ENCODE measurements at places on chromosomes 12 and 14.

GRCh38 chr12:115609347-115609746 is 668.1 kb downstream of the MED13L start:
- no peak for DNase-seq

GRCh38 chr14:83491091-83491490 is 1957.4 kb upstream of the SEL1L start:
- no peak for DNase-seq

GRCh38 chr12:105032703-105033357 is 46.7 kb downstream of the NOPCHAP1 start:
- DNase-seq = no peak

- DNase-seq = no peak
Observed at GRCh38 chr14:54650331-54650958, 83.5 kb downstream of the SAMD4A start.

GRCh38 chr12:58766513-58766870 is 153.8 kb downstream of the LRIG3 start:
- DNase-seq = no peak

DNA sequence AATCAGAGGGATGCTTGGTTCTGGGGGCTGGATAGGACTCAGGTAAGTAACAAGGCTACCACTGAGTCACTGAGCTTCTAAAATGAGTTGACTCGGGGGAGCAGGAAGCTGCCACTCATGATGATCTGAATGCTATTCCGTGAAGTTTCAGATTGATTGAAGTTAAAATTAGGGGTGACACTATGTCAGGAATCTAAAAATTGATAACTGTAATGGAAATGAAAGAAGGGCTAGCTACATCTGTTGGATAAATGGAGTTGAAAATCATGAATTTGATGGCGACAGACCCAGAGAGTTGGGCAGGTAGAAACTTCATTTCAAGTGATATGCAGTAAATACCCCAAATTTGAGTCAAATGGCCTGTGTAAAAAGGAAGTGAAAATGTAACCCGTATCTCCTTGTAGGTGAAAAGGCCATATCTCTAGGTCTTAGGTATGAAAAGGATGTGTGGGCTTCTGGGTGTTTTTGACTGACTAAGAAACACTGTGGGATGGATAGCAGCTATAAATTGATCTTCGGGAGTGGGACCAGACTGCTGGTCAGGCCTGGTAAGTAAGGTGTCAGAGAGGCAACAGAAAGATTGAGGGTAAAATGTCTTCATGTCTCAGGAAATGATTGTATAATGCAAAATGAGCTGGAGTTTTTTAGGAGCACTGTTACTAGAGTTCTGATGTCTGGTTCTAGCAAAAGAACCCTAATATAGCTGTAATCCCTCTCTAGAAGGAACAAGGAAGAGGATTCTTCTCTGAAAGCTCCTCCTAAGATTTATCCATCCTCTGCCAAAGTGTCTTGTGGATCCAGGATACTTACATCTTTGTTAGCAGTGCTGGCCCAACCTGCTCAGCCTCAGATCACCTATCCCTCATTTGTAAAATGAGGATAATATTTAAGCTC is 57.3 kb downstream of the DAD1 start:
- DNase-seq = no peak

- DNase-seq = no peak
Observed at GRCh38 chr12:92208613-92209121, 63.0 kb upstream of the BTG1 start.

- DNase-seq = no peak
Observed at GRCh38 chr12:11981121-11981733, 89.5 kb upstream of the BCL2L14 start.

GRCh38 chr12:66600903-66601302 is 78.0 kb downstream of the GRIP1 start:
- no peak for DNase-seq

DNA sequence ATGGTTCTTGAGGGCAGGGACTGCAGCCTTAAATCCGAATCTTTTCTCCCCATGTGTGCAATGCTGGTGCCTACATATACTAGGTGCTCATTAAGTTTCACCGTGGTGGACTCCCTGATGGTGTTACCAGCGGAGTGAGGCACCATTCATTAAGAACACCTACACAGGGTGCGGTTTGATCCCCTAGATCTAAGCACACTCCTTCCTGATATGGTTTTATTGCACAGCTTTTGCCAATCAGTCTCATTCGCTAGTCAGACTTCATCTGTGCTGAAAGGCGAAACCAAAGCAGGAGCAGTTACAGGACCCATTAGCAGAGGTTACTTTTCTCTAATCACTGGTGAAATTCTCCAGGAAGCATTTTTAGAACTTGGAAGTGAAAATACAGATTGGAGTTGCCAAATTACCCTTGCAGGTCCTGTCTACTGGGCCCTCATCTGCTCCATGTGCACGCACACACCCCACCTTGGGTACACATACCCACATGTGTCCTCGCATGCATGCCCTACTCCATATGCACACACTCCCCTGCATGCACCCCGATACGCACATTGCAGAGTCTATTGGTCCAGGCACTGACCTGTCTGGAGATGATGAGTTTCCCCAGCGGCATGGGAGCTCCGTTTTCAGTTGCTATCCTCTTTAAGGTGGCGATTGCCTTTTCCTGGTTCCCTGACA is 58.5 kb downstream of the DAO start:
- DNase-seq = peak; percentile 24

DNA sequence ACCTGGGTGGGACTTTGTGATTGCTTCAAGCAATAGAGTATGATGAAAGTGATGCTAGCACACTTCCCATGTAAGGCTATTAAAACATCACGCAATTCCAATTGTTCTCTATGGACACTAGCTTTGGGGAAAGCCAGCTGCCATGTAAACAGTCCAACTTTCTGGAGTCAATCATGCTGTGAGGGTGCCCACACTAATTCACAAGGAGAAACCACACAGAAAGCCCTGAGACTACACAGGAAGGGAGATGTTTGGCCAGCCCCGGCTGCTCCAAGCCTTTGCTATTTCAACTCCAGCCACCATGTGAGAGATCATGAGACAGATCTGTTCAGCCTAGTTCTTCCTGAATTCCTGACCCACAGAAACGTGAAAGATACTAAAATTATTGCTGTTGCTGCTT is 96.3 kb downstream of the ST8SIA1 start:
- DNase-seq = no peak

DNA sequence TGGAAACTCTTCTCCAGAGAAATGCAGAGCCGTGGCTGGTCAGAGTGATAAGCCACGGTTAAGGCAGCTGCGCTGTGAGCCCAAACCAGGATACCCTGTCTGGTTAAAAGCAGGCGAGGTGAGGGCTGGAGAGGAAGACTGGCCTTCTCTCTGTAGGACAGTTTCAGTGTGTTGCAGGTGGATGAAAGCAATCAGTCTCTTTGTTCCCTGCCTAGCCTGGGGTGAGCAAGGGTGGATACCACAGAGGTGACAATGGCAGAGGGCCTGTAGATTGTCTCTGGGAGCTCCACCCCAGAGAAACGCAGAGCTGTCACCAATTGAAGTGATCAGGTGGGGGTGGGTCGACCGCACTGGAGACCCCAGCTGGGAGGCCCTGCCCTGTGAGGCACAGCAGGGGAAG is 621.9 kb downstream of the LRFN5 start:
- DNase-seq = no peak

- peak; percentile 44 for DNase-seq
Observed at GRCh38 chr14:72552236-72552635, 341.7 kb downstream of the DPF3 start.

- no peak for DNase-seq
Observed at GRCh38 chr12:44088647-44089046, 252.8 kb downstream of the TMEM117 start.

DNA sequence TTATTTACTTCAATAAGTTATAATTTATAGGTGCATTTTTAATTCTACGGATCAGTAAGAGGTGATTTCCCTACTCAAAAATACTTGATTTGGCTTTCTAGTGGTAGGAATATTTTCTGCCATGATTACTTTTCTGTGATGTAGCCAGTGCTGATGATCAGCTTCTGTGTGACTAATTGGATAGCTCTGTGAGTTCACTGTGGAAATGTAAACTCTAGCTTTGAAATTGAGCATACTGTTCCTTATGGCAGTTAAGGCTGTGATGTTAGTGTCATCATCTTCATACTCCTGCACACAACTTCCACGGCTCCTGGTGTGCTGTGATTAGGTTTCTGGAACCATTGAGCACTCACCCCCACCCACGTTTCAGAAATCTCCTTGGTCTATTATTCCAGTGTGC is 48.2 kb downstream of the PLEKHA5 start:
- no peak for DNase-seq
